Heart right ventricle (tissue), 16 donors: ENCODE measurements at places on chromosomes 11 and 22. TPM values are rescaled to one million over a fixed set of nuclear protein-coding genes. Genes with fewer than 3 reads are reported as not detected.

Gene KRTAP5-11
- not detected for total RNA-seq

DNA sequence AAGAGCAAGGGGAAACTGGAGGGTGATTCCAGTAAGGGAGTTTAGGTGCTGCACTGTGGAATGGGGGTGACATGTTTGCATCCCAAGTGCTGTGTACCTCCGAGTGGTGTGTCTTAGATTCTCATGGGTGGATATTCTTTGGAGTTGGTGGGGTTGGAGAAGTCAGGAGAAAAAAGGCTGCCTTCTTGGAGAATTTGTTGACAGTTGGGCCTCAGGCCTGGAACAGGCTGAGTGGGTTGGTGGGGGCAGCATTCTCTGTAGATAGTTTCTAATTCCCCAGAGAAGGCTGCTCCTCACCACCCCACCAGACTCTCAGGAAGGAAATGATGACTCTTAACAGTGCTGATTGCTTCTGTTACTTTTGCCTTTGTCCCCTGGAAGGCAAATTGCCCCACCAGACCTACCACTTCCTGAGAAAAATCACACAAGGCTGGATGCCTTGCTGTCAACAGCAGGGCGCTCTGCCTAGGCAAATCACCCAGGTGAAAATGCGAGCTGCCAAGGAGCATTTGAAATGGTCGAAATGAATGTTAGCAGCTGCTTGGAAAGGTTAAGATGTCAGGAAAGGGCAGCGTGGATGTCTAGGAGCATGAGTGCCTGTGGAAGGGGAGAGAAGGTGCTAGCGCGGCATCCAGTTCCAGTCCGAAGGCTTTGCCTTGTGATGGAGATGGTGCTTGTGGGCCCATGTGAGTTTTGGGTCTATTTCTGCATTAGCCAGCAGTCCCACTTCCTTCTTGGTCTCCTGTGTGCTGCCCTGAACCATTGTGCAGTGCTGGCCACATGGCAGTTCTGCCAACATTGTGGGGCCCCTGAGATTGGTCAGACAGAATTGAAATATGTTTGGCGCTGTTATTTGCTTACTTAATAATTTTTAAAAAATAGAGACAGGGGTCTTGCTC is 29.7 kb upstream of the SORL1-AS1 start:
- H3K4me1 ChIP-seq: no peaks in the 10 kb centered on the region
- H3K4me3 ChIP-seq: no peak overlapping the region
- no peaks in the 10 kb centered on the region for H3K27me3 ChIP-seq
- H3K36me3 ChIP-seq: no peaks in the 10 kb centered on the region
- DNase-seq: no peak

- no peaks in the 10 kb centered on the region for H3K27me3 ChIP-seq
- H3K4me1 ChIP-seq: peaks cover 18% of the 10 kb centered on the region
- DNase-seq: peak; percentile 74
Measured at GRCh38 chr11:115623021-115623451, 118.8 kb upstream of the CADM1 start.

Gene MUC5AC
- total RNA-seq: not detected

DNA sequence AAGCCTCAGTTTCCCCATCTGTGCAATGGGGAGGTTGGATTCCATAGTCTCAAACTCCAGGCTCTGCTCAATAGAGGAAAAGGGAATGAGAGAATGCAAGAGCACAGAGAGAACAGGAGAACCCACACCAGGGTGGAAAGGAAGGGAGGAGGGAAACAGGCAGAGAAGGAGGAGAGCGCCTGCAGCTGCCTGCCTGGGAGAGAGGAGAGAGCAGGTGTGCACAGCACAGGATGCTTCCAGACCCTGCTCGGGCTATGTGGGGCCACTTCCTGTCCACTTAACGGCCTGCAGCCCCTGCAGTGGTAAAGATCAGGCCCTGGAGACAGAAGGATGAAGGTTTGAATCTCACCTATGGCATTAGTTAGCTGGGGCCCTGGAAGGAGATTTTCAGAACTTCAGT is 12.3 kb downstream of the LRRC32 start:
- no peak for DNase-seq
- H3K27me3 ChIP-seq: no peaks in the 10 kb centered on the region
- peaks cover 6% of the 10 kb centered on the region for H3K4me1 ChIP-seq
- H3K36me3 ChIP-seq: peaks cover 51% of the 10 kb centered on the region
- H3K27ac ChIP-seq: no peak overlapping the region
- no peak overlapping the region for H3K4me3 ChIP-seq

- peak overlapping the region; percentile 75 for H3K4me3 ChIP-seq
- peaks cover 43% of the 10 kb centered on the region for H3K4me1 ChIP-seq
- H3K27me3 ChIP-seq: no peaks in the 10 kb centered on the region
- no peak overlapping the region for H3K27ac ChIP-seq
Measured at GRCh38 chr11:110294509-110294908, 1.9 kb downstream of the RDX start.

DNA sequence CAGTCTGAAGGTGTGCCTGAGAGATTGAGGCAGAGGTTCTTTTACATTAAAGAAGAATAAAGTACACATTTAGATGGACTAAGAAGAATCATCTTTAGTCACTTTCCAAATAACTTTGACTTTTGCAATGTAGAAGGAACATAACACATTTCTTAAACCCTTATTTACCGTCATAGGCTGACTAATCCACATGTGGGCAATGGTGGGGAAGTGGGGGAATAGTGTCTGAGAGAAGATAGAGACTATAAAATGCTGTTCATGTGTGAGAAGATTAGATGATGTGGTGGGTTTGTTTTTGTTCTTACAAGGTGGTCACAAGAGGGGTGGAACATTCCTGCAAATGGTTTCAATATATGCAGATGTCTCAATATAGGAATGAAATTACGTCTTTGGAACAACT is 1.8 kb downstream of the MS4A4A start:
- no peak for DNase-seq
- peak overlapping the region; percentile 20 for H3K4me3 ChIP-seq
- H3K27me3 ChIP-seq: no peaks in the 10 kb centered on the region
- no peaks in the 10 kb centered on the region for H3K36me3 ChIP-seq
- H3K4me1 ChIP-seq: no peaks in the 10 kb centered on the region
- peak overlapping the region; percentile 43 for H3K27ac ChIP-seq

- no peaks in the 10 kb centered on the region for H3K4me1 ChIP-seq
- no peak overlapping the region for H3K4me3 ChIP-seq
- peaks cover 100% of the 10 kb centered on the region for H3K36me3 ChIP-seq
- no peak for DNase-seq
Measured at GRCh38 chr11:47783087-47783610, 16.0 kb upstream of the FNBP4 start.

Gene FOSL1
- 3.9 TPM for total RNA-seq

Gene OR2AG1
- not detected for total RNA-seq

Gene ARHGAP8
- total RNA-seq: 0.42 TPM

DNA sequence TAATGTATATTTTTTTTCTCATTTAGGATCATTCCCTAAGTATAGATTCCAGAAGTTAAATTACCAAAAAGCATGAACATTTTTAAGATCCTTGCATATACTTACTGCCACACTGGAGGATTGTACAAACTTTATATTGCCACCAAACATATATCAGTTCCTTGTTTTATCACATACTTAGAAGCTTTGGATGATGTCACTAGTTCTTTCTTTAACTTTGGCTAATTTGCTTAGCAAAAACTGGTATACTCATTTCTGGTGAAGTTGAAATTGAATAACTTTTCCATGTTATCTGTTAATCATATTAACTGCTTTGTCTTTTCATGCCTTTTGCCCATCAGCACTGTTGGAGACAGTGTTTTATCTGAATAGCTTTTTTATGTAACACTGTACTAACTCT is 31.6 kb upstream of the PRDM10 start:
- H3K27me3 ChIP-seq: no peaks in the 10 kb centered on the region
- no peaks in the 10 kb centered on the region for H3K4me1 ChIP-seq
- DNase-seq: no peak
- no peak overlapping the region for H3K4me3 ChIP-seq
- no peak overlapping the region for H3K27ac ChIP-seq
- no peaks in the 10 kb centered on the region for H3K36me3 ChIP-seq

- H3K36me3 ChIP-seq: no peaks in the 10 kb centered on the region
- no peak overlapping the region for H3K27ac ChIP-seq
- H3K4me3 ChIP-seq: no peak overlapping the region
- no peaks in the 10 kb centered on the region for H3K27me3 ChIP-seq
- no peak for DNase-seq
Measured at GRCh38 chr11:10096987-10097386, 197.0 kb downstream of the SBF2 start.

- H3K27me3 ChIP-seq: no peaks in the 10 kb centered on the region
- H3K36me3 ChIP-seq: no peaks in the 10 kb centered on the region
- peaks cover 11% of the 10 kb centered on the region for H3K4me1 ChIP-seq
- H3K27ac ChIP-seq: no peak overlapping the region
- peak; percentile 56 for DNase-seq
- H3K4me3 ChIP-seq: peak overlapping the region; percentile 33
Measured at GRCh38 chr11:121426476-121427399, 25.4 kb upstream of the SORL1 start.

DNA sequence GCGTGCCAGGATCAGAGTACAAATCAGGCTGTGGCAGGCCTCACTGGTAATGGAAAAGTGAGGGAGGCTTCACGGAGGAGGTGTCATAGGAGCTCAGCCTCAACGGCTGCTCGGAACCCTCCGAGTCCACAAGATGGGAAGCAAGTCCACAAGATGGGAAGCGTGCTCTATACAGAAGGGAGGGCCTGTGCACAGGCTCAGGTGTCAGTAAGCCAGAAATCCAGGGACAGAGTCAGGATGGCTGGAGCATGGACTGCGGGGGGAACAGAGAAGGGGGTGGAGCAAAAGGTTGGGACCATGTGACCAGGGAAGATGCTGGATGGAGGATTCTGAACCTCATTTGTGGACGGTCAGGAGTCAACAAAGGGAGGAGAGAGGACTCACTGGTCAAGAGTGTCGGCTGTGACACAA is 3.4 kb upstream of the DPP3 start:
- H3K27ac ChIP-seq: no peak overlapping the region
- H3K36me3 ChIP-seq: peaks cover 4% of the 10 kb centered on the region
- no peak overlapping the region for H3K4me3 ChIP-seq
- no peak for DNase-seq
- no peaks in the 10 kb centered on the region for H3K27me3 ChIP-seq

GRCh38 chr11:29984544-29984943 is 32.3 kb downstream of the KCNA4 start:
- H3K4me3 ChIP-seq: no peak overlapping the region
- DNase-seq: peak; percentile 32
- peaks cover 4% of the 10 kb centered on the region for H3K4me1 ChIP-seq
- peak overlapping the region; percentile 60 for H3K27ac ChIP-seq
- H3K27me3 ChIP-seq: no peaks in the 10 kb centered on the region

Gene CLDN5
- total RNA-seq: 60.8 TPM

DNA sequence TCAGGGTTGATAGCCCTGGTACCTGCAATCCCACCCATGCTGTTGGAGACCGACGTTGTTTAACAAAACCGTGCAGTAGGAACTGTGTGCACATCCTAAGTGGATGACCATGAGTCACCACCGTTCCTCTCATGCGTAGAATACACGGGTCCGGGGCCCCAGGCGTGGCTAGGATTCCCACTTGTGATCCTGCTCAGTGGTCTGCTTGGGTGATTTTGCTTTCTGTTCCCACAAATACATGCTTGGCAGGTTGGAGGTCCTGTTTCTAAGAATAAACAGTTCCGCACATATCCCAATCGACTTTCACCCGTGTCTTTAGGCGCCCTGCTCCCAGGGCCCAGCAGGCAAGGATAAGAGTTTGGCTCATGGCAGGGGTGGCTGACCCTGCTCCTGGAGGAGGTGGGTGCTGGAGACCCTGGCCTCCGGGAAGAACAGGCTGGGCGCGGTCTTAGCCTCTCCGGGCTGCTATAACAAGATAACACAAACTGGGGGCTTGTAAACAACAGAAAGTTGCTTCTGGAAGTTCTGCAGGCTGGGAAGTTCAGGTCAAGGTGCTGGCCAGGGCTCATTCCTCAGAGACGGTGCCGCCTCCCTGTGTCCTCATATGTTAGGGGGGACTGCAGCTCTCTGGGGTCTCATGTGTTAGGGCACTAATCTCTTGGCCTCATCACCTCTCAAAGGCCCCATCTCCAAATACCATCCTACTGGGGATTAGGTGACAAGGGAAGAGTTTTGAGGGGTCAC is 1028.3 kb downstream of the BRD1 start:
- H3K4me3 ChIP-seq: no peak overlapping the region
- no peak overlapping the region for H3K27ac ChIP-seq
- no peaks in the 10 kb centered on the region for H3K36me3 ChIP-seq
- H3K4me1 ChIP-seq: no peaks in the 10 kb centered on the region
- peaks cover 9% of the 10 kb centered on the region for H3K27me3 ChIP-seq
- DNase-seq: no peak

DNA sequence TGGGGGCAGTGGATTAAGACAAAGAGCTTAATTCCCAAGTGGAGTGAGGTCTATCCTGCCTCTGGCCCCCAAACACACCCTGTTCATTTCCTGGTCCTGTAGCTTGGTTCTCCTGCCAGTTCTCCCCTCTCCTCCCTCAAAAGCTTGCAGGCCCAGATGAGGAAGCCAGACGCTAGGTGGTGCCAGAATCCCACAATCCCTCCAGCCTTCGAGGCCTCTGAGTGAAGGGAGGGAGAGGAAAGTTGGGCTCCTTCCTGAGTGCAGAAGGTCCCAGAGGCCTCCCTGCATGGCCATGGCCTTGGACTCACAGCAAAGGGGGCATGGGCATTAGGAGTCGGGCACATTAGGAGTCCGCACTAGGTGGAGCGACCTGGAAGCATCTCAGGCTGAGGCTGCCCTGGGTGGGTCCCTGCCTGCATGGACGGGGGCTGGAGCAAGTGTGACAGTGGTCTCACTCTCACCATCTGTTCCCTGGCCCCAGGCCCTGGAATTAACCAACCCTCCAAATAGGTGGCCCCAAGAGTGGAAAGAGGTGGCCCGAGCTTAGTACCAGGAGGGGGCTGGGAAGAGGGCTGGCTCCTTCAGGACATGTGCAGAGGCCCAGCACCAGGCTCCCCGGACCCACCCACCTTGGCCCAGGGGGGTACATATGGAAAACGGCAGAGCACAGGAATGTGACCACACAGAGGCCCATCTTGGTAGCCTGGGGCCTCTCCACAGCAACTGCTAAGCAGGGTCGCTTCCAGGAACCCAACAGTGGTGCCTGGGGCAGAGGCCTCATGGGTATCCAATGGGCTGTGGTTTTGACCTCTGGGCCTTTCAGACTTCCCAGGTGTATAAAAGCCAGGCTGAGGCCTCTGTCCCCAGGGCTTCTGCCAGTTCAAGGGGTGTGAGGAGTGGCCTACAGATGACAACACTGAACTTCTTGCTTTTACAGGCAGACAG is 5.2 kb downstream of the FXYD2 start:
- no peak overlapping the region for H3K27ac ChIP-seq
- H3K36me3 ChIP-seq: no peaks in the 10 kb centered on the region
- no peaks in the 10 kb centered on the region for H3K27me3 ChIP-seq
- peak; percentile 66 for DNase-seq
- H3K4me1 ChIP-seq: peaks cover 28% of the 10 kb centered on the region
- no peak overlapping the region for H3K4me3 ChIP-seq
